ENCODE measurements at places on chromosomes 4 and X.

DNA sequence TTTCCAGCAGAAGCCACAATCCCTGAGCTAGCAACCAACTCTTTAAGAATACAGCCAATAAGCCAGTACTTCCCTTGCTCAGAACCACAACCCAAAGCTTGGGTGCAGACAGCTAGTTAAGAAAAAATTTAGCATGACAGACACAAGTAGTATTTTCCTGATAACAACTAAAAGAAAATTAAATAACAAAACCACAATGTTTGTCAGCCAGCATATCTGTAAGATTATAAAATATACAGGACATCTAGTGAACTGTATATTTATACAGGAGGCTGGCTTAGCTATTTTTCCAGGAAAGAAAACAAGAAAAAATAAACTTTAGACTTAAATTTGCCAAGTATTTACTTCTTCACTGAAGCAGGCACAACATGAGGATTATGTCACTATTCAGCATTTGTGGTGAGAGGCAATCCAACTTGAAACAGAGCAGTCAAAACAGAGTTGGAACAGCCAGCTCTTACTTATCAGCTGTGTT, 6.6 kb downstream of the PF4V1 start:
- DNase-seq, result no peak

DNA sequence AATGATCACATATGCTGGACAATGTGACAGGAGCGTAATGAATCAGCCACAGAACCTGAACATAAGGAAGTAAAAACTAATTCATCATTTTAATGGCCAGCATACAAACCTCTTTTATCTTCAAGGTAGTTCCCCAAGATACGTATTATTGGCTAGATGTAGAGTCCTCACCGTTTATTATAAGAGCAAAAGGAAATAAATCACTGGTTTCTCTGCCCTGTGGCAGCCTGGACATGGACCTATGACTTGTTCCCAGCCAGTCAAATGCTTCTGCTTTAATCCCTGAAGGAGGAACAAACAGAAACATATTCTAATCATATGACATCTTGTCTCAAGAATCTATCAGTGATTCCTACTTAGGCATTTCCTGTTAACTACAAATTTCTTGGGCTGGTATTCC, 86.8 kb upstream of the FAM241A start:
- no peak for DNase-seq

GRCh38 chrX:153744210-153745066, 19.6 kb upstream of the PLXNB3 start:
- no peak for DNase-seq

DNA sequence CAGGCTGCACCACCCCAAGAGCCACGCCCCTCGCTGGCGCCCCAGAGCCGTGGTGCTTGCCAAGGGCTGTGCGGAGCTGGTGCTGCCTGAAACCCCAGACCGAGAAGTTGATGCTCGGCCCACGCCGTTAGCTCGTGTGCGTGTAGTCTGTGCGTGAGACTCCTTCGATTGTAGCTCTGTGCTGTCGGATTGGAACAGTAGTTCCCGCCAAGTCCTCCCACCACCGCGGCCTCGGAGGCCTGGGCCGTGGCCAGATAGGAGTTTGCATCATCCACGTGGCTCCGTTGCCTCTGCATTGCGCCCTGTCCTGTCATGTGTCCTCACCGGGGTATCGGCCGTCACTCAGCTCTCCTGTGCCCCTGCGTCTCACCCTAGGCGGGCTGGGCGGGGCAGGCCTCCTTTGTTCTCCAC, 24.2 kb downstream of the TNIP2 start:
- DNase-seq, result no peak

DNA sequence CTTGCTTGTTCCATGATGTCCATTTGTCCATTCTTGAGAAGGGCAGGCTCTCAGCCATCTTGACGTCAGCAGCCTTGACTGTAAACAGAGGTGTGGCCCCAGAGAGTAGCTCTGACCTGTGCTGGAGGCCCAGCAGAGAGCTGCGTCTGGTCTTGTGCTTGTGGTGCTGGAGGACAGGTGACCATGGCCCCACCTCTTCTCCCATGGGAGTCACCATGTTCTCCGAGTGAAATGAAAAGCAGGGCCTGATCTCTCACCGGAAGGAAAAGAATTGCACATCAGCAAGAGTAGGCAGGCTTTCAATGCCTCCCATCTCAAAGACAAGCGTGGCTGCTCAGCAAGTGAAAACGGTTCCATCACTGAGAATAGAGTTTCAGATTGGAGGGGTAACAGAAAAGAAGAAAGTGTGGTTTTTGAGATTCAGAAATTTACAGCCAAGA, 11.5 kb downstream of the PARM1 start:
- no peak for DNase-seq

DNA sequence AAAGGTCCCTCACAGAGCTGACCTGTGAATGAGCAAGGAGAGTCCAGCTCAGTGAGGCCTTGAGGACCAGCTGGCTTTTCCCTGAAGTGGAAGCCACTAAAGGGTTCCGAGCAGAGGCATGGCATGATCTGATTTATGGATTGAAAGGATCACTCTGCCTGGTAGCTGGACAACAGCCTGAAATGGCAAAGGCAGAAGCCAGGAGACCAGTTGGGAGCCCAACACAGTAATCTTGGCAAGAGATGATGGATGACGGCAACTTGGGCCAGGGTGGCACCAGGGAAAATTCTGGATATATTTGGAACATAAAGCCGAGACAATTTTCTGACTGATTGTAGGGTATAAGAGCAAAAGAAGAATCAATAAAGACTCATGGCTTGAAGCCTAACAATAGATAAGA, 69.3 kb upstream of the STIM2 start:
- DNase-seq, result no peak

- DNase-seq, result peak; percentile 20
These were observed 45.3 kb downstream of the ANK2 start for GRCh38 chr4:113094802-113095201.

GRCh38 chrX:63581906-63582305, 203.1 kb downstream of the ARHGEF9 start:
- no peak for DNase-seq

DNA sequence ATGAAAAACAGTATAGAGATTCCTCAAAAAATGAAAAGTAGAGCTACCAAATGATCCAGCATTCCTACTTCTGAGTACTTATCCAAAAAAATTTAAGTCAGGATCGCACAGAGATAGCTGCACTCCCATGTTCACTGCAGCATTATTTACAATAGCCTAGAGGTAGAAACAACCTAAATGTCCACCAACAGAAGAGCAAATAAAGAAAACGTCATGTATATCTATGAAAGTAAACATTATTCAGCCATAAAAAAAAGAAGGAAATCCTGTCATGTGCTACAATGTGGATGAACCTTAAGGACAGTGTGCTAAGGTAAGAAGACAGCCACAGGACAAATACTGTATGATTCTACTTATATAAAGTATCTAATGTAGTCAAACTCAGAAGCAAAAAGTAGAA, 12.4 kb downstream of the THOC2 start:
- no peak for DNase-seq

- DNase-seq, result no peak
These were observed 279.8 kb downstream of the DHRSX start for GRCh38 chrX:2220829-2221567.

Measured in HEK293T (cell line).